ENCODE measurements at places on chromosomes 1 and 21. TPM values are rescaled to one million over a fixed set of nuclear protein-coding genes. Genes with fewer than 3 reads are reported as not detected.

- no peak for DNase-seq
- H3K27me3 ChIP-seq: no peaks in the 10 kb centered on the region
- no peak overlapping the region for H3K27ac ChIP-seq
- no peak overlapping the region for H3K4me3 ChIP-seq
- H3K36me3 ChIP-seq: no peaks in the 10 kb centered on the region
Observed at GRCh38 chr1:231857609-231858135, 231.1 kb downstream of the DISC1 start.

GRCh38 chr1:163544441-163544840 lies 222.7 kb downstream of the NUF2 start:
- H3K4me1 ChIP-seq: no peaks in the 10 kb centered on the region
- no peak overlapping the region for H3K4me3 ChIP-seq
- no peaks in the 10 kb centered on the region for H3K27me3 ChIP-seq
- no peak for DNase-seq
- no peak overlapping the region for H3K27ac ChIP-seq

- no peak overlapping the region for H3K4me3 ChIP-seq
- no peaks in the 10 kb centered on the region for H3K27me3 ChIP-seq
- H3K27ac ChIP-seq: no peak overlapping the region
Observed at GRCh38 chr1:203281033-203281432, 24.3 kb upstream of the BTG2 start.

DNA sequence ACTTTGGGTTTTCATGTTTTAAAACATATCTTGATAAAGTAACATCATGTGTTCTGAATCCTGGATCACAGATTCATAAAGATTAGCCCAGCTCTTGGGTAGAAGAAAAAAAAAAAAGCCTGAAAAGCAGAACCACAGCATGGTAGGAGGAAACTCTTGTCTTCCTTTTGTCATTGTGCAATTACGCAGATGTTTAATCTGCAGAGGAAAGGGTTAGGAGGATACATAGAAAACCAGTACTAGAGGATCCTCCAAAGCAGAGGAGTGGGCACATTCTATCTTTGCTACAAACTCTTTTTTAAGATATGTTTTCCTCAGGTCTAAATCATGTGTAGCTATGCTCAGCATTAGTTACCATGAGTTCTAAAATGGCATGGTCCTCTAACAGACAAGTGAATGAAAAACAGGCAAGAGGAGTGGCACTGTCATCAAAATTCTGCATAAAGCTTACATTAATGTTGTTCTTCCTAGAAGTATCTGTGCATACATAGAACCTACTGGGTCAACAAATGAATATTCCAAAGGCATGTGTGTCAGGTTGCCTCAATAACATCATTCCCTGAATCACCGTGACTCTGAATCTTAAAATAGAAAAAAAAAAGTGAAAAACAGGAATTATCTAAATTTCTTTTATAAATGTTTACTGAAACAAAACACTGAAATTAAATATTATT lies 107.0 kb downstream of the NME7 start:
- no peak for DNase-seq
- no peaks in the 10 kb centered on the region for H3K4me1 ChIP-seq
- H3K27me3 ChIP-seq: no peaks in the 10 kb centered on the region
- H3K36me3 ChIP-seq: no peaks in the 10 kb centered on the region
- H3K4me3 ChIP-seq: no peak overlapping the region

DNA sequence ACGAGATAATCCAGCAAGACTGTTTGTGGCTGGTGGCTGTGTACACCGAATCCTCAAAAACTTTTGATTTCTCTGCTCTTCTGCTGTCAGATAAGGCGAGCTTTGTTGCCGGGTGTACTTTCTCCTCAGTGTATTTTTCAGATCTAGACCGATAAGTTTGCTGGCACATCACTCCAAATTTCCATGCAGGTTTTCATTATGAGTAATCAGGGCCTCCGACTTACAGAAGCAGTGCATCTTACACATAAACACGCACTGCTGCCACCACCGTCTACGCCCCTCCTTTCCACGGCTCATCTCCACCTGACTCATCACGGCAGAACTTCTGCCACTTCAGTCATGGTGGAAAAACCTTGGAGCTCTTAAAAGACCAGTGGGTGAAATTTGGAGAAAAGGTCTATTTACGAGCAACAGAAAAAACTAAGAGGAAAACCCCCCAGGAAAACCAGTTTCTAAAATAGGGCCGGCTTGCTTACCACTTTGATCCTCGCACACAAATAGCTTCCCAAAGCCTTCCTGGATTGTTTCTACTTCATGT lies 7.7 kb downstream of the ZBTB21 start:
- H3K4me1 ChIP-seq: peaks cover 5% of the 10 kb centered on the region
- H3K4me3 ChIP-seq: no peak overlapping the region
- H3K27ac ChIP-seq: no peak overlapping the region
- no peaks in the 10 kb centered on the region for H3K27me3 ChIP-seq
- no peak for DNase-seq

GRCh38 chr21:45463871-45464270 lies 58.9 kb downstream of the COL18A1 start:
- peak; percentile 51 for DNase-seq
- H3K27me3 ChIP-seq: no peaks in the 10 kb centered on the region
- H3K4me3 ChIP-seq: no peak overlapping the region
- no peaks in the 10 kb centered on the region for H3K4me1 ChIP-seq

- no peak overlapping the region for H3K27ac ChIP-seq
- no peaks in the 10 kb centered on the region for H3K27me3 ChIP-seq
- no peaks in the 10 kb centered on the region for H3K36me3 ChIP-seq
- H3K4me3 ChIP-seq: no peak overlapping the region
Observed at GRCh38 chr1:151024540-151025146, 11.7 kb upstream of the BNIPL start.

GRCh38 chr1:191536791-191537429 lies 621.4 kb upstream of the RGS18 start:
- no peak overlapping the region for H3K27ac ChIP-seq
- H3K27me3 ChIP-seq: no peaks in the 10 kb centered on the region

DNA sequence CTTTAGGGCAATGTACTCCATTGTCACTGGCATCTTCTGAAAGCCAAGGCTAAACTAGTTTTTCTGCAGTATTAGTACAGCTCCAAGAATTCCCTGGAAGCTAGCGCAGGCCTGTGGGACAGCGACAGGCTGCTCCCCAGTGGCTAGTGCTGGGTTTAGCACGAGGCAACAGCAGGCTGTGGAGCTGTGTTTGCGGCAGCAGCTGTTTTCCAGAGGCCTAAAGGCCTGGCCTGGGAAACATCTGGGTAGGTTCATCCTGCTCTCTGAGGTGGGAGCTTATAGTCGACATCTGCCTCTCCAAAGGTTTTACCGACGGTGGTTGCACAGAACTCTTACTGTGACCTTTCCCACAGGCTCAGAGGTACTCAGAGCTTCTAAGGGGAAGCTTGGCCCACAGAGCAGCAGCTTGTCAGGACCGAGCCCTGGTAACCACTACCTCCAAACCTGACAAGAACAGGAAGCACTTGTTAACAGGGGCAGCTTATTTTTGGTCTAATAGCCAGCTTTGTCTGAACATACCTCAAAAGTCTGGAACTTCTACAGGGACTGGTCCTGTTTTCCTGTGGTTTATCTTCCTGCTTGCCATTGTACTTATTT lies 17.2 kb downstream of the CC2D1B start:
- H3K36me3 ChIP-seq: peaks cover 3% of the 10 kb centered on the region
- no peaks in the 10 kb centered on the region for H3K4me1 ChIP-seq
- no peak overlapping the region for H3K27ac ChIP-seq
- H3K4me3 ChIP-seq: no peak overlapping the region

DNA sequence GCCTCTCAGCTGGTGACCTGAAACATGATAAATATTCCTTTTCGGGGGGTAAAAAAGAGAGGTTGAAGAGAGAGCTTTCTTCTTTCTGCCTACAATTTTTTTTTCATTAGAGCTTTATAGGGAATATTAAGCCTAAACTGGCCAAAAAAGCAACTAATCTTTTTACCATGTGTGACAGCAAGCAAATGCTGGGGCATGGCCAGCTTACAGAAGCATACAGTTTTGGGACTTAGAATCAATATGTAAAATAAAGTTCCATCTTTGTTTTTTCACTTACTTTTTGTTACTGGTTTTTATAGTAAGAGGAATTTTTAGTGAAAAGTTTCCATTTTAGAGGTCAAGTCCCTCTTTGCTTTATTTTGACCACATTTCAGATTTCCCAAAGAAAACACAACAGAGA lies 301.2 kb upstream of the DEPDC1 start:
- H3K27ac ChIP-seq: no peak overlapping the region
- no peak overlapping the region for H3K4me3 ChIP-seq
- no peaks in the 10 kb centered on the region for H3K27me3 ChIP-seq
- no peak for DNase-seq
- H3K4me1 ChIP-seq: no peaks in the 10 kb centered on the region
- H3K36me3 ChIP-seq: no peaks in the 10 kb centered on the region

DNA sequence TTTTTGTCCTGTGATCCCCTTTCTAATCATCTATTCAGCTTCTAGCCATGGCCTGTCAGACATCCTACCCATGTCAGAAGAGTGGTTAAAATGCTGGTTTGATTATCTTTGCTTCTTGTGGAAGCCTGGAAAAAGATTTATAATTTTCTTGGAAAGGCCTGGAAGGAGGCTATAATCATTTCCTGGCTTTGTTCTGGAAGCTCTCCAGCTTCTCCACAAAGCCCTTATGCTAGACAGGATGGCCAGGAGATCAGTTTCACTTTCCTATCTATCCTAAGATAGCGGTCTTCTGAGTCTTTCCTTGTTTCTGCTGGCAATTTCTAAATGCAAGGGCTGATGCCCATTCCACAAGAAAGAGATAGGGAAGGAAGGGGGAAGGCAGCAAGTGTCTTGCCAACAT lies 90.9 kb upstream of the SLC44A3 start:
- no peaks in the 10 kb centered on the region for H3K27me3 ChIP-seq
- H3K27ac ChIP-seq: no peak overlapping the region
- no peaks in the 10 kb centered on the region for H3K4me1 ChIP-seq
- no peaks in the 10 kb centered on the region for H3K36me3 ChIP-seq
- DNase-seq: no peak

DNA sequence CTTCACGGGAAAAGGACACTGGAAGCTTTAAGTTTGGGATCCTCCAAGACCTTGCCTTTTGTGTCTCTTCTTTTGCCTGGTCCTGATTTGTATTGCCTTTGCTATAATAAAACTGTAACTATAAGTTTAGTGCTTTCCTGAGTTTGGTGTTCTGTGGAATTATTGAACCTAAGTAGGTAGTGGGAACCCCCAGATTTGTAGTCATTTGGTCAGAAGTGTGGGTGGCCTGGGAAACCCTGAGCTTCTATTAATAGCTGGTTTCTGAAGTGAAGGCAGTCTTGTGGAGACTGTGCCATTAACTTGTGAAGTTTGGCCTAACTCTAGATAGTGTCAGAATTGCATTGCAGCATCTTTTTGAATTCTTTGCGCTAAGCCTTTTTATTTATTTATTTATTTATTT lies 6.8 kb upstream of the MYCL start:
- no peaks in the 10 kb centered on the region for H3K27me3 ChIP-seq
- no peak for DNase-seq
- H3K27ac ChIP-seq: no peak overlapping the region
- no peaks in the 10 kb centered on the region for H3K4me1 ChIP-seq

DNA sequence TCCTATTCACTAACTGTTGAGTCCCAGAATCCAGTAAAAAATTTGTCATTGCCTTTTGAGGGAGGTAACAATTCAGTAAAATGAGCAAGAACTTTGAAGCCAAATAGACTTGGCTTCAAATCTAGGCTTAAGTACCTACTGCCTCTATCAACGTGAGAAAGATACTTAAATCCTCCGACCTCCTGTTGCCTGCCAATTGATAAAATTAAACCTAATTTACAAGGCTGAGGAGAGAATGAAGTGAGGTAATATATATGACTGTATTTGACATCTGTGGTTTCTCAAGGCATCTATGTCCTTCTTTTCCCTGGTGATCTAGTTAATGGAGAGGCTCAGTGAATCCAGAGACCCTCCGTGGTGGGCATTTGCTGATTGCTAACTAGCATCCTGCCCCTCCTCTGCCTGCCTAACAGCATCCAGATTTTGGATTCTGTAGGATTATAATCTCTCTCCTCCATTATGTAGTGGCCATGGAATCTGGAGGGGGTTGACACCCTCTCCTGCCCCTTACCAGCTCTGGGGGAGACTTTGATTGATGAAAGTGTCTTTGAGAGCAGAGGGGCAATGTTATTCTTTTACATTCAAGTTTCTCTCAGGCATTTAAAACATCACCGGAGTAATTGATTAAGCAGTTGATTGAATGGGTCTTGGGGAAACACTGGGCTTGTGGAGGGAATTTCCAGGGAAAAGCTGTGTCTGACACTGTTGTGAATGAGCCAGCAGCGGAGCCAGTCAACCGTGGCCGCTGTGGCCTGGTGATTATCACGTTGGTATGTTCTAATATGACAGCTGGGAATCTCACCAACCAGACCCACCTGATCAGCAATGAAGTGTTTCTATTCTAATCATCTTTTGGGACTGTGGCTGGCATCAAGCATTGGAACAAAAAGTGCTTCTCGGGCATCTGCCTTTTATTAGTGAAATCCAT lies 140.7 kb upstream of the FAM78B start:
- DNase-seq: no peak
- H3K36me3 ChIP-seq: no peaks in the 10 kb centered on the region

The ADORA1 gene
- 0.71 TPM for total RNA-seq

The FNDC5 gene
- 17.6 TPM for total RNA-seq

The ITGB2 gene
- total RNA-seq: 110 TPM

The NOS1AP gene
- 4.8 TPM for total RNA-seq

The CHRM3 gene
- 4.0 TPM for total RNA-seq

Data from aorta (tissue), 5 donors.